ENCODE measurements at places on chromosomes 5 and 9.

- DNase-seq = no peak
Observed at GRCh38 chr9:78985084-78985738, 586.6 kb upstream of the TLE4 start.

- peak; percentile 78 for DNase-seq
Observed at GRCh38 chr5:96566833-96567587, 95.2 kb upstream of the CAST start.

GRCh38 chr5:41305056-41305455 lies 91.7 kb upstream of the C6 start:
- no peak for DNase-seq

- DNase-seq = no peak
Observed at GRCh38 chr5:62684310-62684709, 105.7 kb downstream of the LRRC70 start.

DNA sequence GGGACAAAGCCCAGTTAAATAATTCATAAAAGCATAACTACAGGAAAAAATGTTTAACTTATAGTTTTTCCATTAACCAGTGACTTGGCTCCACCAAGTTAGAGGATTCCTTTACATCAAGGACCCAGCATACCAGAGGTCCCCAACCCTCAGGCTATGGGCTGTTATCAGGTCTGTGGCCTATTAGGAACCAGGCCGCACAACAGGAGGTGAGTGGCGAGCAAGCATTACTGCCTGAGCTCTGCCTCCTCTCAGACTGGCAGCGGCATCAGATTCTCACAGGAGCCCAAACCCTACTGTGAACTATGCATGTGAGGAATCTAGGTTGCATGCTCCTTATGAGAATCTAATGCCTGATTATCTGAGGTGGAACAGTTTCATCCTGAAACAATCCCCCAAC lies 303.1 kb downstream of the ELAVL2 start:
- DNase-seq = no peak

- DNase-seq = no peak
Observed at GRCh38 chr5:148843510-148844318, 17.3 kb downstream of the ADRB2 start.
